ENCODE measurements at places on chromosomes 5 and 9.
A peak's percentile ranks its signal among the peaks of the same experiment; 100 is the strongest.

GRCh38 chr5:41524174-41524573 lies 13.8 kb upstream of the PLCXD3 start:
- no peak for DNase-seq

GRCh38 chr9:96462541-96462940 lies 12.6 kb downstream of the HABP4 start:
- DNase-seq, result no peak

DNA sequence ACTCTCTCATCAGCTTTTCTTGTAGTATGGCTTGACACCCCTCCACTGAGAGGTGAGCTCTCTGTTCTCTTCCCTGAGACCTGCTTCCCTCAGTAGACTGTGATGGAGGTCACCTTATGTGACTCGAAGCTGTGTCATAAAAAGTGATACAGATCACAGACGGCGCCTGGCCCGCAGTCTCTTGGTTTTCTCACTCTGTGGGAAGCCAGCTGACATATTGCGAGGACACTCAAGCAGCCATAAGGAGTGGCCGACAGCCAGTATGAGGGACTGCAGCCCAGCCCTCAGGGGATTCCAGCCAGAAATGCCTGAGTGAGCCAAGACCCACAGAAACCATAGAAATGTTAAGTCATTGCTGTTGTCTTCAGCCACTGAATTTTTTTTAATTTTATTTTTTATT lies 38.0 kb downstream of the GADD45G start:
- DNase-seq, result no peak

GRCh38 chr5:87127426-87127825 lies 140.3 kb upstream of the RASA1 start:
- peak; percentile 32 for DNase-seq

DNA sequence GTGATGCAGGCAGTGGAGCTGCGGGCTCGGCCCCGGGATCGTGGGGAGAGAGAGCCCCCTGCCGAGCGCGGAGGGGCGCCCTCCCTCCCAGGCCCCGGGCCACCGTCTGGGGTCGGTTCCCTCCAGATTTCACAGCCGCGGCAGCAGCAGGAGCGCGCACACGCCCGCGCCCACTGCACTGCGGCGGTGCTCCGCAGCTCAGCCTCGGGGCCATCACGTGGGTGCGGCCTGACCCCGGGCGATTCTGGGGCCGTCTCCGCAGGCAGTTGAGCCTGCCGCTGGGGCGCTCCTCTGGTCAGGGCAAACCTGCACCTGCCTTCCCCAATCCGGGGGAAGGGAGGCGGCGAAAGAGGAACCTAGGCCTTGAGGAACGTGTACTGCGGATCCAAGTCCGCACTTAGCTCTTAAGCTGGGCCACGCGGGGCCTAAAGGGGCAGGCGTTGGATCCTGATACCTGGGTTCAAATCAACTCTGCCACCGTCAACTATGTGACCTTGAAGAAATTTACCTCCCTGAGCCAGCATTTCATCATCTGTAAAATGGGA lies 9.4 kb upstream of the DELE1 start:
- DNase-seq, result no peak

GRCh38 chr5:148915224-148915817 lies 88.9 kb downstream of the ADRB2 start:
- DNase-seq, result no peak

GRCh38 chr9:105318729-105319191 lies 74.3 kb downstream of the SLC44A1 start:
- no peak for DNase-seq

GRCh38 chr5:107783551-107783950 lies 112.8 kb upstream of the EFNA5 start:
- no peak for DNase-seq

- no peak for DNase-seq
These were observed 650 bp downstream of the MYORG start for GRCh38 chr9:34375901-34376595.

DNA sequence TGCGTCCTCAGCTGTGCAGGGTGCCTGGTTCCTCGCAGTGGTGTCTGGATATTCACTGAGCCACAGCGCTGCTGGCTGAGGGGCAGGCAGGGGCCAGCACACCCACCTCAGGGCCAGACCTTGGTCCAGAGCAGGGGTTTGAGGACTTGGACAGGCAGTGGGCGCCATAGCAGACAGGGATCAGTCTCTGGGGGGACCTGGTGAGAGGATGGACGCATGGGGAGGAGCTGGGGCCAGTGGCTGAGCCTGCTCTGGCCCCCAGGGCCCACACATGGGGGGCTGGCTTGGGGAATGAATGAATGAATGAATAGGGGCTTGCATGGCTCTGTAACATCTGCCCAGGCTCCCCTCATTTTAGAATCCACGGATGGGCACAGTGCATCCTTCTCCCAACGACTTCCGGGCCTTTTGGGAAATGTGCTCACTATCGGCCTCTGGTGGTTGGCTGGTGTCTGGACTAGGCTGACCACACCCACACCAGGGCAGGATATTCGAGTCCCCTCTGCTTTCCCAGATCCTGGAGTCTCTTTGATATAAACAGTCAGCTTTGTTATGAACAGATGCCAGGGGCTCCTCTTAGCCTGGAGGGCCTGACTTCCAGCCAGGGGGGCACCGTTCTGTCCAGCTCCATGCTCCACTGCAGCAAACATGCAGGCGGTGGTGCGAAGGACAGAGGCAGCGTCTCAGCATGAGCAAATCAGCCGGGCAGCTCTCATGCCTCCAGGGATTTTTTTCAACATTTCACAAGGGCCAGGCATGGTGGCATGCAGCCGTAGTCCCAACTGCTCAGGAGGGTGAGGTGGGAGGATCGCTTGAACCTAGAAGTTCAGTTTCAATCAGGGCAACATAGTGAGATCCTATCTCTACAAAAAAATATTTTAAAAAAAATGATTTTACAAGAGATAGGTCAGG lies 62.6 kb downstream of the NEK6 start:
- peak; percentile 11 for DNase-seq

GRCh38 chr9:135607401-135608293 lies 31.7 kb downstream of the GLT6D1 start:
- no peak for DNase-seq

DNA sequence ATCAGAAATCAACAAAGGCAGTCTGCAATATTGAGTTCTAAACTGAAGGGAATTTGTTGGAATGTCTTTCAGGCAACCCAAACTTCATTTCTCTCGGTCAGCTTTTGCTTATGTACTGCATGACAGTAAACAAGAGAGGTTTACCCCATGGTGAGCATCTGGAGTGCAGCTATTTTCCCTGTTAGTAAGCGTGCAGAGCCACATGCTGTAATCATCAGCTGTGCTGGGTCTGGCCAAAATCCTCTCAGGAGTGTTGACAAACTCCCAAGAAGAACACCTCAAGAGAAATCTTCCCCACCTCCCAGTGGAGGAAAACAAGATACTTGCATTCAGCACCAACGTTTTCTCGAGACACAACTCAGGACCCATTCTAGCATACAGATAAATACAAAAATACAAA lies 83.6 kb upstream of the ADAMTSL1 start:
- DNase-seq, result no peak

DNA sequence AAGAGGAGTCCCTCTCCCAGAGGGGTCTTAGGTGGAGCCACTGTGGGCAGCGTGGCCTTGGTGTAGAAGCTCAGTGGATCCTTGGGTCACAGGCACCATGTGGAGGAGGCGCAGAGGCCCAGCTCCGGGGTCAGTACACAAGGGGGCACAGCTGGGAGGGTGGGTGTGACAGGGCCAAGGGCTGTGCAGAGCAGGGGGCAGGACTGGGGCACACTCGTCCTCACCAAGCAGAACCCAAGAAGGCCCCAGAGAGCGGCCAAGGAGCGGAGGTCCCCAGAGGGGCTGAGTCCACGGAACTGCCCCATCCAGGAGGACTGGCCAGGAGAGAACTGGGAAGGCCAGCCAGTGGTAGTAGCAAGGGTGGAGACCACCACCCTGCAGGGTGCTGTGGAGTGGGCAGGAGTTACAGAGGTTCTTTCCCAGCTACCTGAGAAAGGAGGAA lies 2.5 kb upstream of the LPCAT1 start:
- DNase-seq, result no peak

DNA sequence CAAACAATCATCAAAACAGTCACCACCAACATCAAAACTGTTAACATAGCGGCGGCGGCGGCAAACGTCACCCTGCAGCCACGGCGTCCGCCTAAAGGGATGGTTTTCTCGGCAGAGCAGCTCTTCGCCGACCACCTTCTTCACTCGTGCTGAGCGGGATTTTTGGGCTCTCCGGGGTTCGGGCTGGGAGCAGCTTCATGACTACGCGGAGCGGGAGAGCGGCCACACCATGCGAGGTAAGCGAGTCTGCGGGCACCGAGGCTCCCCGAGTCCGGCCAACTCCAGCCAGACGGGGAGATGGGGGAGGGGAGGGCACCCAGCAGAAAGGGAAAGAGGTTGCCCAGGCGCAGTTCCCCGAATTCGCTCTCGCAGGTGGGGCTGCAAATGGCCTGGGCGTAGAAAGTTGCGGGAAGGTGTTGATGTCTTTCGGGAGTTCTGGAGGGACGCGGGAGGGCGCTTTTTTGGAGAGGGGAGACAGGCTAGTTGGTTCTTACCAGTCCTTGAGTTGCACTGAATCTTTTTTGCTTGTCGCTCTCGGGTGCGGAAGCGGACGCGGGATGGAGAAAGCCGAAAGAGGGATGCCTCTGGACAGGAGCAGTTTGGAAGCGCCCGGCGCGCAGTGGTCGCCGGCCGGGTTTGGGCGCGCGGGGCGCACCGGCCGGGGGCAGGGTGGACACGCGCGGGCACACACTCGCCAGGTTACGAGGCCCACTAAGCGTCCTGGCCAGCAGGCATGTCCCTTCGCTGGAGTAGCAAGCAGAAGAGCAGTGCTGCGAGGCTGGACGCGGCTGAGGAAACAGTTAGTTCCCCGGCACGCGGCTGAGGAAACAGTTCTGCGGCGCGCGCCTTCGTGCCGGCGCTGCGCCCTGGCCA lies 849 bp downstream of the RORB start:
- no peak for DNase-seq

- no peak for DNase-seq
These were observed 9.6 kb downstream of the LRRC8A start for GRCh38 chr9:128891321-128892220.

GRCh38 chr5:146890066-146890465 lies 11.5 kb upstream of the PPP2R2B start:
- no peak for DNase-seq

- DNase-seq, result no peak
These were observed 45.7 kb downstream of the DPYSL3 start for GRCh38 chr5:147464211-147464610.

GRCh38 chr9:106878081-106878837 lies 15.3 kb downstream of the ZNF462 start:
- no peak for DNase-seq

DNA sequence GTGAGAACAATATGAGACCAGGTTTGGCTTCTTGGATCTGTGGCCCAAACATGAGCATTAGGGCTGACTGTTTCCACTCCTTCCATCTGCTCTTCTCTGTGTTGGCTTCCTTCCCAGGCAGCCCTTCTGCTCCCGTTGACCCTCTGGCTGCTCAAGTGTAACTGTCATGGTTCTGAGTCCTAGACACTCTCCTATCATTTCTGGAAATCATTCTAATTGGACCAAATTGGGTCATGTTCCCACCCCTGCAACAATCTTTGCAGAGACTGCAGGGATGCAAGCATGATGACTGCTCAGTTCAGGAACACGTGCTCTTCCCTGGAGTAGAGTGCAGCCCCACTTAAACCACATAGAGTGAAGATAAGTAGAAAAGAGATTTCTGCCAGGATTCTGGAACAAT lies 741.4 kb downstream of the TAF11L14 start:
- DNase-seq, result no peak

- no peak for DNase-seq
These were observed 205.4 kb downstream of the DCP2 start for GRCh38 chr5:113181853-113182490.

- DNase-seq, result no peak
These were observed 300.8 kb downstream of the TRIM32 start for GRCh38 chr9:116987721-116988485.

DNA sequence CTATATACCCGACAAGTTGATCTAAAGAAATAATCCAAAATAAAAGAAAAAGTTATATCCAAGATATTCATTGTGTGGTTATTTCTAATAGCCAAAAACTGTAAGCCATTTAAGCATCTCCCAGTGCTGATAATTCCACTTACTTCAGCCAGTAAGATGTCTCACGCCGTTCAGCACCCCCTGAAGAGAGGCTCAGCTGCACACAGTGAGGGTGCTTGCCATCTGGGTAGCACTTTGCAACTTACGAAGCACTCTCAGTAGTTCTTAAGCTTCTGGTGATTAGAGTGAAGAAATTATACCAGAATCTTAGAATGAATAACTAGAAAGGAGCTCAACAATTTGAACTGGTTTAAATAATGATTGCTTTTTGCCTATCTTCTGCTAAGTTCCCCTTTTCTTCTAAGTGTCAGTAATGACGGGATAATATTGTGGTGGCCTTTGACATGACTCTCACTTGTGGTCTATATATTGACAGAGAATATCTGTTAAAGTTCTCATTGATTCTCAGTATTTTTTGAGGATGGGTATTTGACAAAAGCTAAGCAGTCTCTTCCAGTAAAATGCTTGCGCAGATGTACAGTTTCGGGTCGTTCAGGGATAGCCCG lies 26.2 kb upstream of the LTC4S start:
- DNase-seq, result no peak

GRCh38 chr5:84816746-84817547 lies 432.3 kb upstream of the EDIL3 start:
- DNase-seq, result no peak

DNA sequence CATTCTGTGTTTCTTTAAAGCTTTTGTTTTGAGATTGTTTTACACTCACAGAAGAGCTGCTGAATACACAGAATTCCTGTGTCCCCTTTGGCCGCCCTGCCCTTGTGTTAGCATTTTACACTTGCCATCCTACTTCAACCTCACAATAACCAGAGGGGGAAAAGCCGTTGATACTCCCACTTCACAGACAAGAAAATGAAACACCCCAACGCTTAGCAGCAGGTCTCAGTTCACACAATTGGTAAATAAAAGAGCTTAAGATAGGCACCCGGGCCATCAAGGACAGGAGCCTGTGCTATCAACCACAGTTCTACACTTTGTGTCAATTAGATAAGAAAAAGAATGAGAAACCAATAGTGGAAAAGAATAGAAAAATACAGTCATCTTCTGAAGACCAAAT lies 178.0 kb downstream of the SYK start:
- DNase-seq, result no peak

- DNase-seq, result no peak
These were observed 49.9 kb upstream of the C5orf46 start for GRCh38 chr5:147956064-147956841.
